HT1080 (cell line): ENCODE measurements at places on chromosomes 5 and 9. TPM values are rescaled to one million over a fixed set of nuclear protein-coding genes. Genes with fewer than 3 reads are reported as not detected.

Gene ZNF366
- not detected in 2 replicates for total RNA-seq

DNA sequence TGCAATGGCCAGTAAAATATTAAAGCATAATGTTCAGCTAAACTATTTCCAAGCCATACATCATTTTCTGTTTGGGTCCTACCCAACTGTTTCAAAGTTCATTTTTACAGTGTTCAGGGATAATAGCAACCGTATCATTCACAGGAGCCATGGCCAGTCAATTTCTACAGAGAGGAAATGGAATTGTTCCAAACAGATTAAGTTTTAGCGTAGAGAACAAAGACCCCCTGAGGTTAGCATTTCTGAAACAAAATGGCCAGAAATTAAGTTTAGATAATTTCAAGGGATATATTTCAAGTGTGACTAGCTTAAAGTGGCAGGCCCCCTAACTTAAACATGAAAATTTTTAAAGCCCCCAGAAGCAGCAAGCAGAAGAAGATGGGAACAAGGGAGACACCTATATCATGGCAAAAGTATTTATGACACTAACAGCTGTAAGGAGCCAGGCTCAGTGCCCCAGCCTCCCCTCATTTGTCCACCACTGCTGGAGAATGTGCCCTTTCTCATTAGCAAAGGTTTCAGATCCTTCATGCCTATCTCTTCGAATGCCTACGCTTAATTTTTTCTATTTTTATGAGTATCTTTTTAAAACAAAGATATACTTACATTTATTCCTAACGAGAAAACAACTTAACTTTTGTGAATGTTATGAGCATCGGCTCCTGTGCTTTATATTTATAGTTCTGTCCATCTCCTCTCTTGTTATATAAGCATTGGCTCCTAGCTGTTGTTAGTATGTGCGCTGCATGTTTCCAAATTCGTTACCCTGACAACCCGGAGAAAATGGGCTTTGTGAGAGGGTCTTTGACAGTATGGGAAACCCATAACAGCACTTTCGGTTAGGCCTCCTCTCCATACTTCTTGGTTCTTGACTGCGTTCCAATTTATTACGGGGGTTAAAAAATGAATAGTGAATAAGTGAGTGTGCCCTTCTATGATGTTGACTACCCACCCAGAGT lies 116.3 kb downstream of the MED27 start:
- DNase-seq, result no peak

DNA sequence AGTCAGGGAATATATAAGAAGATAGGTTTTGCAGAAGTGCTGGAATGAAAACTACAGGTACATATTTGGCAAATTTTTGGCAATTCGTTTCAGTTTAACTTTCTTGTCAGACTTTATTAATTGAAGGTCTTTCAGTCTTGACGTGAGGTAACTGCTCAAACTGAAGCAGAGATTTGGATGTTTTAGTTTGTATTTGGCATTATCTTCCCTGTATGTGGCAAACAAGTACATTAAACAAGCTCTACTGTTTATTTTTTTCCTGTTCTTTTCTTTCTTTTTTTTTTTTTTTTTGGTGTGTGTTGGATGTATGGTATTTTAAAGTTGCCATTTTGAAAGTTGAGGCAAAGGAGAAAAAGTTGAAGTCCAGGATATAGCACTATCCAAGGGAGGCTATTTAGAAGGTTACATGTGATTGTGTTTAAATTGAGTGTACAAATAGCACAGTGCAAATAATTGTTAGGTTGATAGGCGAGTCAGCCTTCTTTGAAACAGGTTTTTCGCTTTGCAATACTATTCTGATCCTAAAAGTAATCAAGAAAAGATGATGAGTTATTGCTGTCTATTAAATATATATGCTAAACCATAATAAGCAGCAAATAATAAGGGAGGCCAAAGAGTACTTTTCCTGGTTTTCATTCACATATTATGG lies 2.2 kb downstream of the PBX3 start:
- no peak for DNase-seq

Gene NUTM2F
- total RNA-seq, result not detected in 2 replicates

GRCh38 chr9:88653406-88653805 lies 118.4 kb downstream of the NXNL2 start:
- DNase-seq, result no peak

Gene PCDH1
- 4.0 and 4.4 TPM in 2 replicates for total RNA-seq

DNA sequence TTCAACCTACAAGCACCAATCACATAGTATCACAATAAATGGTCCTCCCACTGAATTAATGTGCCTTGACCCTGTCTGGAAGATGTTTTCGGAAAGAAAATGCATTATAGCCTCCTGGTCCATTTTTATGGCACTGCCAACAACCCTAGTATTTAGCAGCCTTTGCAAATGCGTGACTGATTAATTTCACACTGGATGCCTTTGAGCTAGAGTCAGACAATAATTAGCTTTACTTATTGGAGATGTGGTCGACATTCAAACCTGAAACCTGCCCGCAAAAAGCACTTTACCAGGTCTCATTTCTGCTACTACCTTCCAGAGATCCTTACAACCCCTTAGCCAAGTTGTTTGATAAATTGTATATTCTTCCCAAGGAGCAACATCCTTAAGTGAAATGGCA lies 119.3 kb upstream of the DPYSL3 start:
- DNase-seq, result no peak

- no peak for DNase-seq
Measured at GRCh38 chr5:146334074-146334533, 4.5 kb upstream of the POU4F3 start.

GRCh38 chr9:135500071-135500524 lies 384 bp upstream of the MRPS2 start:
- no peak for DNase-seq

- DNase-seq, result peak; percentile 100
Measured at GRCh38 chr5:16957304-16958196, 21.5 kb upstream of the MYO10 start.

GRCh38 chr9:116700882-116701865 lies 14.1 kb downstream of the TRIM32 start:
- no peak for DNase-seq

- peak; percentile 32 for DNase-seq
Measured at GRCh38 chr9:109906766-109907382, 126.9 kb downstream of the PALM2AKAP2 start.

Gene HAVCR2
- 0.20 and 0.39 TPM in 2 replicates for total RNA-seq

Gene SH2D3C
- not detected in 2 replicates for total RNA-seq

DNA sequence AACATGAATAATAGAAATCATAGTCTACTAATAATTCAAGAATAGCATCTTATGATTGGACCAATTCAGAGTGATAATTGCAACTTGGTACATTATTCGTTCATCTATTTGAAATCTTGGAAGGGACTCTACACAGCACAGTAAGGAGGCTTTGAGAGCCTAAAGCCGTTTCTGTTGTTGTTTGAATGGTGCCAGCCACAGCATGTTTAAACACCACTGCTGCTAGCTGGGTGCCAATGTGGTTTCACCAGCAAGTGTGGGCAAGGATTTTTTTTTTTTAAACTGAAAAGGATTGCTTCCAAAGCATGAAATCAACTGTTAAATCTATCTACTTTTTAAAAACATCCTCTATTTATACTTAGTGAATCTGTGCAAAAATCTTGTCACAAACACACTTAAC lies 253.9 kb upstream of the MAP3K1 start:
- DNase-seq, result no peak

DNA sequence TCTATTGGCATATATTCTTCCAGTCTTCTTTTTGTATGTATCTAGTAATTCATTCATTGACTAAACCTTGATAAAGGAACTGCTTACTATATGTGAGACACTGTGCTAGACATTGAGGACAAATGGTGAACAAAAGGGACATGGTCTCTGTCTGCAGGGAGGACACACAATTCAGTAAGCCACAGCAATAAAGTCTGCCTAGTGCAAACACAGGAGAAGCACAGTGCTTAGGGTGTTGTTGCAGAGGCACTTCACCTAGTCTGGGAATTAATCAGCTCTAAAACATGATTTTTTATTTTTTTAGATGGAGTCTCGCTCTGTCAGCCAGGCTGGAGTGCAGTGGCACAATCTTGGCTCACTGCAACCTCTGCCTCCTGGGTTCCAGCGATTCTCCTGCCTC lies 6.4 kb upstream of the CCL28 start:
- DNase-seq, result no peak

GRCh38 chr5:149348518-149348917 lies 3.2 kb downstream of the GRPEL2 start:
- no peak for DNase-seq

GRCh38 chr9:19785230-19785629 lies 3.6 kb downstream of the SLC24A2 start:
- no peak for DNase-seq

DNA sequence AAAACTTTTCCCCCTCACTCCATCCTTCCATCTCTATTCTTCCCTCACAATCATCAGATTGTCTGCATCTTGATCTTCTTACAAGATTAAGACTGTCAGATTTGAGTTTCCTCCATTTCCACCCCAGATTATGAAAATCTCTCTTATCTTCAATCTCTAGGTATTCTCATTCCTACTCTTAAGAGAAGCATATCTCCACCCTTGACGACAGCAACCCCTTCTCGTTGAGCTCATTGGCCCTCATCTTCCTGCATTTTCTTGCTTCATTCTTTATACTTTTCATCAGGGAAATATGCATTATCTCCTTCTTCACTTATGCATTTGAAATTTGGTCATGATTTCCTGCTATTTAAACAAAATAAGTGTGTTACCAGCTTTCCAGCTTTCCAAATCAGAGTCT lies 301.3 kb downstream of the DNAH5 start:
- DNase-seq, result no peak

Gene ECSCR
- total RNA-seq, result 53.3 and 67.7 TPM in 2 replicates
